ENCODE measurements at places on chromosomes 16 and 17. TPM values are rescaled to one million over a fixed set of nuclear protein-coding genes. Genes with fewer than 3 reads are reported as not detected.

- no peak for DNase-seq
These were observed 20.8 kb downstream of the WDR45B start for GRCh38 chr17:82627405-82627804.

DNA sequence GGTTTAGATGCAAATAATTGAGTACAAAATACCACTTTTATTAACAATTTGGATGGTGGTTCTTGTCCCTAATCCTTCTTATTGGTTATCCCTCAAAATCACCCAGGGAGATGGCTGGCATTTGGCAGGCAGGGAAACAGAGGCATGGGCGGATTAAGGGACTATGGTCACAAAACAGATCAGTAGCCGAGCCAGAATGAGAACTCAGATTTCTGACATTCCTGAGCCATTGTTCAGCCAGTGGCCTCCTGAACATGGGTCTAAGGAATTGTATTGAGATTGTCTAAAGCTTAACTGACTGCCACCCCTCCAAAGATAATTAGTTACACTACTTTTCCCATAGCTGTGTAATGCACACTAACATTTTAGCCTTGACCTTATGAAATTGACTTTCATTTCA, 88.4 kb downstream of the CHD9NB start:
- no peak for DNase-seq

DNA sequence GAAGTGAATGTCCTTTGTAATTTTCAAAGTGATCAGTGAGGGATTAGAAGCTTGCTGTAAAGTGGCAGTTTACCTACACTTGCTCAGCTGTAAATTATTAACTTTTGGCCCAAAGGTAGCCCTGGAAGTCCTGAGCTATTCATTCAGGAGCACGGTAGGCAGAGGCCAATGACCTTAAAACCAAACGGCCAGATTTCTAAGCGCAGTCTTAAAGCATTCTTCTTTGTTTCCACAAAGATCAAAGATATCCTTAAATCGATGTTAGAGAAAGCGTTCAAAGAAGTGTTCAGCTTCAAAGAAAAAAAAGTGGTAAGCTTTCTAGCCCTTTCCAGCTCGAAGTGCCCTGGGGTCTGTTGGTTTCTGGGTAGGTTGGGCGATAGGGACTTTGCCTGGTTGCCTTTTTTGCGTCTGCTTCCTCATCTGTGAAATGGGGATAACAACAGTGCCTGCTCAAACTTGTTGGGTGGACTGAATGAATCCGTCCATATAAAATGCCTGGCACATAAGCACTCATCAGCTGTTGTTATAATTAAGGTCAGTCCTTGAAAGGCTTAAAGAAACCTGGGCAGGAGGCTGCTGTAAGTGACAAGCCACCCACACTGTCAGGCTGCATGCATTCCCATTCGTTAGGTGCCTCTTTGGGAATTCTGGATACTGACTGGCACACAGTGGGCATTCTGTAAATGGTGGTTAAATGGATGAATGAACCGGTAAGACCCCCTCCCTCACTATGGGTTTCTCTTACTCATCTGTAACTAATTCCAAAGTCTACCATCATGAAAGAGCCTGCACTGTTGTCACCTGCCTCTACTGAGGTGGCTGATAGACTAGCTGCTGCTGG, 113.2 kb downstream of the PRKCA start:
- DNase-seq = no peak

The CYGB gene
- 0.68 TPM for total RNA-seq

The CFAP97D1 gene
- total RNA-seq = not detected

Data from T-cell (primary cell).